ELR (cell line): ENCODE measurements at places on chromosomes 12 and 14.

DNA sequence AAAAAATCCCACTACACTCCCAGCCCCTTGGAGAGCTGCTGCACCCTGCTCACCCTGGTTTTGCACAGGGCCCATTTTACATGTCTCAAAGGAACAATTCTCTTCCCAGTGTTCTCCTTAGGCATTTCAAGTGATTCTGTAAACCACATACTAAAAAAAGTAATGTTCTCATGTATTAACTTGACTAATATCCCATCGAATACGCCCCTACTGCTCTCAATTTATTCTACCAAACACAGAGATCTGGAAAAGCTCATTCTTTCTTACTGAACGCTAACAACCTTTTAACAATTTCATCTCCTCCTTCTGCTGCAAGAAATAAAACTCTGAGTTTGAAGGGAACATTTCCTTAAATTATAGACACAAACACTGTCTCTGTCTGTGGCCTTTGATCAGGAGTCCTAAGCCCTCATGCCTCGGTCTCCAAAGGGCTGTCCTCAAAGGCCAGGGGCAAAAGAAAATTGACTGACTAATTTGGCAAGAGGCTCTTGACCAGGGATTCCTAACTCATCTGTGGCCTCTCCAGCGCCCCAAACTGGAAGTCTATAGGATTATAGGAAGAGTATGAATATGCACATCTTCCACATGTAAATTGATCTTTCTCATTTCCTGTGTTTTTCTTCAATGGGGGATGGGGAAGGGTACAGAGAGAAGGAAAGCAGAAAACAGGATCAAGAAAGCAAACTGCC, 17.1 kb upstream of the TSPAN11 start:
- DNase-seq, result no peak

DNA sequence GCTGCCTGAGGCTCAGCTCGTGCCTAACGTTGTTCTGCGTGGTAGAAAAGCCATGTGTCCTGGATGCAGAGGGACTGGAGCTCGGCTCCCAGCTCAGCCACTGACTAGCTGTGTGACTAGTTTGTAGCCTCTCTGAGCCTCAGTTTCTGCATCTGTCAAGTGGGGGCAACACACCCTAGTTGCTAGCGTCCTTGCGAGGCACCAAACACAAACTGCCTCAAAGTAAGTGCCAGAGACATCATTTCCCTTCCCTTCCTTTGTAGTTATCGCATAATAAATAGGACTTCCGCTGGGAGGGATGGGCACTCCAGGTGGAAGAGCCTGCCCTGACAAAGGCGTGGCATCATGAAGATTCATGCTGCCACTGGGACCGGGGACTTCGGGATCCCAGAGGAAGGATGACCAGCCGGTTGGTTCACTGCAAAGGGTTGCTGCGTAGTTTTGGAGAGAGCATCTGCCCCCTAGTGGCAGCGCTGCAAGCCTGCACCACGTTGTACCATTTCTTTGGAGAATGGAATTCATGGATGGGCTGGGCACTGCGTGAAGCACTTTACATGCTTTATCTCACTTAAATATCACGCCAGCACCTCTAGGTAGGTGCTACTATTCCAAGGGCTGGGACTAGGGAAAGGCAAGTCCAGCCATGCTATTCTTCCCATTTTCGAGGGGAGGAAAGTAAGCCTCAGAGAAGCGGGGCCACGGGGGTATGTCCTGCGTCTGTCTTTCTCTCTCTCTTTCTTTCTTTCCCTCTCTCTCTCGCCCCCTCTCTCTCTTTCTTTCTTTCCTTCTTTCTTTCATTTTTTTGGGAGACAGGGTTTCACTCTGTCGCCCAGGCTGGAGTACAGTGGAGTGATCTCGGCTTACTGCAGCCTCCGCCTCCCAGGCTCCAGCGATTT, 4.6 kb downstream of the CCDC197 start:
- peak; percentile 83 for DNase-seq

GRCh38 chr14:92430686-92431085, 82.9 kb upstream of the RIN3 start:
- no peak for DNase-seq

DNA sequence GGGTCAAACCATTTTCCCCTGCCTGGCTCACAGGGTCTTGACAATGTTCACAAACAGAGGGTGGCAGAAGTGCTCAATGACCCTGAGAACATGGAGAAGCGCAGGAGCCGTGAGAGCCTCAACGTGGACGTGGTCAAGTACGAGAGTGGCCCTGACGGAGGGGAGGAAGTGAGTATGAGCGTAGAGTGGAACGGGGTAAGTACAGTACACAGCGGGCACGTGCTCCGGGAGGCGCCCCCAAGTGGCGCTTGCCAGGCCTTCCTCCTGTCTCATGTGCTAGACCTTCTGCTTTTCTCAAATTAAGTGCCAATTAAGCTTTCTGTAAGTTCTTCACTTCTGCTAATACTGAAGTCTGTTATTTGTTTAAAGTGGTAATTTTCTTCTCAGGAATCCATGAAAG, 35.9 kb downstream of the XRCC3 start:
- DNase-seq, result peak; percentile 52

DNA sequence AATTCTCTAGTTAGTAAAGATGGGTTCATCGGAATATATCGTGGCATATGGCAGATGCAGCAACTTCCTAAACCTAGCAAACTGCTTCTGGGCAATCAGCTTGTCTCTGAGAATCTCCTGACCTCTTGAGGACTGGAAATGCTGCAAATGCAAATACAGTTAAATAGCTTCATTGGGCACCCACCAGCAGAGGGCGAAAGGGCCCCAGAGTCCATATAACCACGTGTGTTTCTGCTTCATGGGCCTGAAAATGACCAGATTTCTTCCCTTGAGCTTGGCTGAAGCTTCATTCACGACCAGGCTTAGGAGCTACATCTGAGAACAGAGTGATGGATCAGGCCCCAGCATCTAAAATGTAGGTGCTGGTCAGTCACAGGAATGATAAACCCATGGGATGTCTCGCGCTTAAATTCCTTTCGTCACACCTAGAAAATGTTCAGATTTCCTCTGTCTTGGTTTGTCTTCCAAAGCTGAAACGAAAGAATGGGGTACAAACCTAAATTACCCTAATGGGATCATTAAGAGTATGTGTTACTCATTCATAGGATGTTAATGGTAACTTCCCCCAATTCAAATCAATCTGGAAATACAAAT, 1482.5 kb upstream of the TMEM132C start:
- peak; percentile 38 for DNase-seq

DNA sequence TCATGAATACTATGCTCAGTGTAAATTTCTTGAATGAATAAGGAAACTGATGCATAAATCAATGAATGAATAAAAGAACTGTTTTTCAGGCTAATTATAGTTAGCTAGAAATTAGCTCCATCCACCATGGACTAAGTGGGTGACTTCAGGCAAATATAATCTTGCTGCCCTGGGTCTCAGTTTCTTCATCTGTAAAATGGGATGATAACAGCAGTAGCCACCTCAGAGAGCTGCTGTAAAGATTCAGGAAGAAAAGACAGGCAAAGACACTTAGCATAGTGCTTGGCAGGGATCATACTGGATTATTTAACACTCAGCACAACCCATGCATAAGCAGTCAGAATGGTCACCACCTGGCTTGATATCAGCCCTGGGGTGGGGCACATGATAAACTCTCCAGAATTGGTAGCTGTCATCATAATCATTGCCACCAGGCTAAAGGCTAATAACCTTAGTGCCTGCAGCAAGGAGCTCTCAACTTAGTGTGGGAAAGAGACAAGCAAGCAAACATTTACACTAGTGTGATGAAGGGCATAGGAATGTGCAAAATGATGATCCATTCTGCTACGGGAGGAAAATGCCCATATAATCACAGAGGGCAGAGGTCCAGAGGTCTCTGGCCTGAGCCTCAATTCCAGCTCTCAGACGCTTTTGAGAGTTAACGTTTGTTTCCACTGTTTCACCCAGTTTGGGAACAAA, 234.7 kb upstream of the TBX3 start:
- peak; percentile 95 for DNase-seq

DNA sequence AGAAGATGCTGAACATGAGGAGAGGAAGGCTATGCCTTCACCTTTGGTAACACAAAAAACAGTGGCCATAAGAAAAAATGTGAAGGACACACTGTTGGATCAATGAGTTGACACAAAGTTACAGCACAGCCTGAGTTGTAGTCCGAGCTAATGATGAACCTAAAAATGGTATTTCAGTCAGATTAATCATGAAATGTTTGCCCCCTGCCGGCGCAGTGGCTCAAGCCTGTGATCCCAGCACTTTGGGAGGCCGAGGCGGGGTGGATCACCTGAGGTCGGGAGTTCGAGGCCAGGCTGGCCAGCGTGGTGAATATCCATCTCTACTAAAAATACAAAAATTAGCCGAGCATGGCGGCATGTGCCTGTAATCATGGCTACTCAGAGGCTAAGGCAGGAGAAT, 1.3 kb upstream of the CAPRIN2 start:
- peak; percentile 29 for DNase-seq

GRCh38 chr12:104360157-104360556, 56.6 kb downstream of the EID3 start:
- DNase-seq, result peak; percentile 59

- no peak for DNase-seq
Measured at GRCh38 chr12:52531566-52532300, 11.5 kb upstream of the KRT5 start.

GRCh38 chr12:62044450-62045135, 215.6 kb upstream of the USP15 start:
- DNase-seq, result no peak

DNA sequence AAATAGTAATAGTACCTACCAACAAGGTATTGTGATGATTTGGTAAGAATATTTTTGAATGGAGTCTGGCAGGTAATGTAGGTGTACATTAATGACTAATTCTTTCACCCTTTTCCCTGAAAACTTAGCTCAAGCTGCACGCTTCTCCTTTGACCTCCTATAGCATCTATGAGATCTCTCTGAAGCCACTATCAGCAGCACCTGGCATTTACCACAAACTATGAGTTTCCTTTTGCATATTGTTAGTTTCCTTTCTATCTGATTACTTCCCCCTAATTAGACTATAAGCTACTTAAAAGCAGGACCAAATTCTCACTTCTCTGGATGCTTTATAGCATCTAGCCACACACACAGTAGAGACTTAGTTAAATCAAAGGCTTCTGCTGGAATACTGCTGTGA, 48.1 kb downstream of the SLC8A3 start:
- DNase-seq, result no peak

GRCh38 chr12:111209811-111210210, 159.1 kb downstream of the PHETA1 start:
- no peak for DNase-seq

- DNase-seq, result peak; percentile 69
Measured at GRCh38 chr12:113727651-113728061, 238.5 kb downstream of the RBM19 start.

GRCh38 chr12:6883683-6884082, 10.6 kb upstream of the SPSB2 start:
- no peak for DNase-seq

- peak; percentile 29 for DNase-seq
Measured at GRCh38 chr14:92794547-92794941, 439 bp downstream of the GOLGA5 start.

GRCh38 chr14:71410578-71411284, 503.5 kb downstream of the PCNX1 start:
- DNase-seq, result no peak

- peak; percentile 92 for DNase-seq
Measured at GRCh38 chr14:94120667-94121340, 8.6 kb downstream of the IFI27L2 start.

- DNase-seq, result peak; percentile 52
Measured at GRCh38 chr12:42564556-42564955, 25.0 kb downstream of the PRICKLE1 start.

GRCh38 chr12:2834581-2835491, at the start of gene NRIP2:
Gene NRIP2 (minus strand): TSS chr12:2835035. CDS start chr12:2834983, 52 bp downstream.
- peak; percentile 25 for DNase-seq

DNA sequence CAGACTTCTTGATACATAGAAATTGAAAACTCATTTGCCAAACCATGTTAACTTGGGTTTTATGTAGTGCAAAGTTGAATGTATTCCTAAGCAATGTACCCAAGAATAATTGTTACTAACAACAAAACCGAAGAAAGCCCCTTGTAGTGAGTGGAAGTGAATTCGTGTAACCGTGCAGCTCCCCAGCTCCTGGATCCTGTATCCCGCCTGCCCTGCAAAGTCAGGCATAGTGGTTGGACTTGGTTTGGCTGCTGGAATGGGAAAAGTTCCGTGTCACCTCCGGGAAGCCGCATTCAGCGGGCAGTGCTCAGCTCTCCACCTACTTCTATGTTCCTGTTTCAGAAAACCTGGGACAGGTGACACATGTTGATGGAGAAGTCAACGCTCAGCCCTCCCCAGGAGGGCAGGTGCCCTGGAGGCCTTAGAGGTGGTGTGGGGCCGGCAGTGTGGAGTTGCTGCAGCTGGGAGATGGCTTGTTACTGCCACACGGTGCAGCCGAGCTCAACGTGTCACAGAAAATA, 29.2 kb upstream of the C14orf180 start:
- no peak for DNase-seq

DNA sequence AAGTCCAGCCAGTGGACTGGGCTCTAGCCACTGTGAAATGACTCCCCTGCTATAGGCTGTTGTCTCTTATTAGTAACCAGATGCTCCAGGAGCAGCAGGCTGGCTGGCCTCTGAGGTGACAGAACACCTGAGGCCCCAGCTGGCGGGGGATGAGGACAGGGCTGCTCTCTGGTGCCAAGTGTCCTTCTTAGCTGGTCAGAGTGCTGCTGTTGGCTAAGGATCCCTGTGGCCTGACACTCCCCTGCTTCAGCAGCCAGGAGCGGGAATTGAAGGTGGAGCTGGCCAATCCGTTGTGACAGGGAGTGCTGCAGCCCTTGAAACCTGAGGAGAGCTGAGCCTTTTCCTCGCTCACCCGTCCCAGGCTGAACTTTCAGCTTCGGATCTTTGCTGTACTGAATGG, 30.7 kb downstream of the TMEM229B start:
- peak; percentile 17 for DNase-seq

GRCh38 chr12:108806346-108806745, 51.0 kb downstream of the SSH1 start:
- DNase-seq, result no peak

DNA sequence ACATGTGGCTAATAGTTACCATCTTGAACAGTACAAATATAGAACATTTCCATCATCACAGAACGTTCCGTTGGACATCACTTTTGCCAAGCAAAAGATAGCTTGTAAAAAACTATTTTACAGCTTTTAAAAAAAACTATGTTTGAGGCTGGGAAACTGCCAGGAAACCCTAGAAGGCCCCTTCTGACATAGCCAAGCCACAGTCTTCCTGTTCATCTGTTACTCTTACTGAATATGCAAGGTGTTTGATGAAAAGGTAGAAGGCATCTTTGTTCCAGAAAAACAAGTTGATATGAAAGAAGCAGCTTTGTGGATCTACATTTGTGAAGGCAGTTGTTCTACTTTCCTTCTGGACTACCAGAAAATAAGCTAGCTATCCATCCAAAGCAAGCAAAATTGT, 23.6 kb upstream of the WNK1 start:
- no peak for DNase-seq

GRCh38 chr12:94255006-94255405, 106.6 kb downstream of the PLXNC1 start:
- no peak for DNase-seq

- peak; percentile 43 for DNase-seq
Measured at GRCh38 chr14:80584744-80585505, 356.6 kb downstream of the CEP128 start.
